ENCODE measurements at places on chromosomes 2 and 18.

DNA sequence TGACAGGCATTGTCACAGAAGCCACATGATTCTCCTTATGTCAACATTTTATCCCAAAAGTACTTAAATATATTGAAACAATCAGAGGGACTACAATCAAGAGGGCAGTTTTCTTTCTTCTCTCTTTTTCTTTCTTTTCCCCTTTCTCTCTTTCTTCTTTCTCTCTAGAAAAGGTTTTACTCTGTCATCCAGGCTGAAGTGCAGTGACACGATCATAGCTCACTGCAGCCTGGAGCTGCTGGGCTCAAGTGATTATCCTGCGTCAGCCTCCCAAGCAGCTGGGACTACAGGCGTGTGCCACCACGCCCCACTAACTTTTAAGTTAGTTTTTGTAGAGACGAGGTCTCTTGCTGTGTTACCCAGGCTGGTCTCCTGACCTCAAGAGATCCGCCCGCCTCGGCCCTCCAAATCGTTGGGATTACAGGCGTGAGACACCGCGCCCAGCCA, 1.0 kb upstream of the PRKD3 start:
- no peak for DNase-seq

DNA sequence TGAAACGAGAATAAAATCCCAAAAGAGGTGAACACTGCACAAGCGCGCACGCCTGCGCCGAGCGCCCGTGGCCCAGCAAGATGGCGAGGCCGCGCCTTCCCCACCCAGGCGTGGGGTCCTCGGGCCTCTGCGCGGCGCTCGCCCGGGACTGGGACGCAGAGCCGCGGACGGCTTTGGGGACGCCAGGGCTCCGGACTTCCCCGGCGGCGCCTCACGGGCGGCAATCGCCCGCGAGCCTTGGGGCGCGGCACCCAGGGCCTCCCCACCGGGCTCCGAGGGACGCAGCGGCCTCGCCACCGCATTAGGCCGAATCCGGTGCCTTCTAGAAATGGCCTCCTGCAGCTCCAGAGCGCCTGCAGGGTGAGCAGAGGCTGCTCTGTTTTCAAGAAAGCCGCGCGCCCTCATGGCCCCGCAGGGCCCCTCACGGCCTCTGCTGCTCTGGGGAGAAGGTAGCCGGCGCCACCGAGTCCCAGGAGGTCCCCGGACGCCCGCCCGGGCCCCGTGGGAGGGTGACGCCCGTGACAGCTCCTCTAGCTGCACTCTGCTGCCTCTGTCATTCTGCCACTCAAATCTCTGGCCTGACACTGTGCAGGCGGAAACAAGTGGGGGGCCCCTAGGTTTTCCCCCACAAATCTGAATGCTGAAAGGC, 35.9 kb upstream of the POMC start:
- DNase-seq, result no peak

GRCh38 chr18:77405096-77405495, 155.4 kb downstream of the GALR1 start:
- DNase-seq, result no peak

GRCh38 chr2:220660277-220661145, 911.6 kb downstream of the EPHA4 start:
- DNase-seq, result no peak

- no peak for DNase-seq
Observed at GRCh38 chr2:119837350-119837749, 77.6 kb downstream of the PTPN4 start.

- peak; percentile 54 for DNase-seq
Observed at GRCh38 chr2:225056330-225057073, 14.2 kb upstream of the DOCK10 start.

GRCh38 chr2:132416723-132417395, at the start of gene GPR39:
GPR39 (plus strand) TSS chr2:132416805.
- DNase-seq, result no peak

- peak; percentile 18 for DNase-seq
Observed at GRCh38 chr2:195538937-195539336, 118.1 kb upstream of the SLC39A10 start.

GRCh38 chr2:216569765-216570164, 63.5 kb upstream of the IGFBP2 start:
- DNase-seq, result no peak

- no peak for DNase-seq
Observed at GRCh38 chr2:155250800-155251199, 552.3 kb downstream of the KCNJ3 start.

GRCh38 chr18:80046431-80046830, 12.2 kb downstream of the RBFA start:
- no peak for DNase-seq

Measured in CD4-positive, alpha-beta T cell treated with Interleukin-6 at 100 ng/mL for 8 hours (primary cell).